ENCODE measurements at places on chromosomes 4 and X. TPM values are rescaled to one million over a fixed set of nuclear protein-coding genes. Genes with fewer than 3 reads are reported as not detected.

- DNase-seq = no peak
These were observed 51.5 kb upstream of the TRPC3 start for GRCh38 chr4:122003335-122003734.

DNA sequence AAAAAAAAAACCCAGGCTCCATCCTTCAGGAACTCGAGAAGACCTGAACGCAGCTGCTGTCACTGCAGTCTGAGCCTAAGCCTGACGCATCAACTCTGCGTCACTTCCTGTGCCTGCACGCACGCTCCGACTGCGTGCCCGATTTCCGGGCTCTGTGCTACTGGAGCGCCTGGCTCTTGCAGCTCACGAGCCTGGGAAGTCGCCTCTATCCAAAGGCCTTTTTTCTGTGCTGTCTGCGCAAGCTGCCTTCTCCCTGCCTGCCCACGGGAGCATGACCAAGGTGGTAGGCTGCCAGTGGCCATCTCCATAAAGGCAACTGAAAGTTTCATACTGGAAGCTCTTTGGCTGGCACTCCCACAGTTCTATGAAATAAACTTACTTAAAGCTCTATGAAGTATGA is 9.9 kb upstream of the GASK1B start:
- no peak for DNase-seq

- DNase-seq = no peak
These were observed 25.7 kb downstream of the TACC3 start for GRCh38 chr4:1746919-1747602.

GRCh38 chr4:15725608-15726007 is 22.7 kb downstream of the BST1 start:
- no peak for DNase-seq

DNA sequence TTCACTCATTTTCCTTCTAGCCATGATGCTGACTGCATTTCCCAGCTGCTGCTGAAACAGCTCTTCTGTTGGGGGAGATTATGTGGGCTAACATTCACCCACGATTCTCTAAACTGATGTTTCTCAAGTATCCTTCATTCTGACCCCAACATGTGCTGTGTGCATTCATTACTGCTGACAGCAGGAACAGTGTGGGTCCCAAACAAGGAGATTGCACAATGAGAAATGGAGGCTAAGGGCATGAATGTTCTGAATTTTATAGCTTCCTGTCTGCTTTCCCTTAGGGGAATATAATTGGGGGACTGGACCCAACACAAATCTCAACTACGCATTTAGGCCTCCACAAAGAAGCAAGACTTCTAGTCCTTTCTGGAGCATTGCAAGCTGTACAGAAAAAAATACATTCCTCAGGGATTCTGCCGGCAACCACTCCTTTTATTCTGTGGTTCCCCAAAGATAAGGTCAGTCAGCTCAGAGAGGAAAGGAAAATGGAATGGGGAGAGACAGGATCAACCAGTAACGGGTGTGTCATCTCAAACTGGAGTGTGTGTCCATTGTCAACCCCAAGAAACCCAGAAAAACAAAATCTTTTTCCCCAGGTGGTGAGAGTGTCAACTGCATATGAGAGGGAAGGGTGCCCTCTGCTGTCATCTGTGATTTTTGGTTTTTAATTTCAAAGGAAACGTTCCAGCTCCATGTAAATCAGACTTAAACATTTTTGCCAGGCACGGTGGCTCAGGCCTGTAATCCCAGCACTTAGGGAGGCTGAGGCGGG is 81.5 kb upstream of the EGFL6 start:
- peak; percentile 20 for DNase-seq

- no peak for DNase-seq
These were observed 1021.1 kb downstream of the STIM2 start for GRCh38 chr4:27881705-27882104.

- DNase-seq = no peak
These were observed 147.5 kb upstream of the SMIM31 start for GRCh38 chr4:164606478-164606877.

- DNase-seq = no peak
These were observed 1317.4 kb upstream of the TENM3 start for GRCh38 chr4:180925805-180926204.

DNA sequence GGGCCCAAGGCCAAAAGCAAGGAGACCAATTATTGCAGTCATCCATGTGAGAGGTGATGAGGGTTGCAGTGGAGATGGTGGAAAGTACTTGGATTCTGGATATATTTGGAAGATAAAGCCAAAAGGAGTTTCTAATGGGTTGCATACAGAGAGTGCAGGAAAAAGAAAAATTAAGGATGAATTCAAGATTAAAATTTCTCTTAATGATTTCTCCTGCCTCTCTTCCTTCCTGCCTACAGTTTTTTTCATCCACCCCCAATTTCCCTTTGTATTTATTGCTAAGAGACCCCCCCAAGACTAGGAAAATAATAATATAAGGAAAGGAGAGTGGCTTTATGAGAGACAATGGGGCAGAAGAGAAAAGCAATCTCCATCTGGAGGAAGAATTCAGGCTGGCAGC is 8.6 kb upstream of the FGF5 start:
- DNase-seq = no peak

G3BP2 gene
- 177 TPM for total RNA-seq

MPC1L gene
- not detected for total RNA-seq

GPR173 gene
- 0.05 TPM for total RNA-seq

C1GALT1C1 gene
- total RNA-seq = 16.4 TPM

Measured in activated T-cell treated with anti-CD3 and anti-CD28 coated beads, Interleukin-2, amount 50 U/mL, for 4 hours (primary cell).